ENCODE measurements at places on chromosomes 7 and 10. TPM values are rescaled to one million over a fixed set of nuclear protein-coding genes. Genes with fewer than 3 reads are reported as not detected.

Gene APBB1IP
- total RNA-seq: 0.82 TPM

Gene SPDYE18
- 0.82 TPM for total RNA-seq

Gene TDRD1
- total RNA-seq: 0.41 TPM

Gene CALHM1
- total RNA-seq: not detected

Gene COL28A1
- total RNA-seq: 0.82 TPM

Gene GFRA1
- 8.2 TPM for total RNA-seq

Gene NT5C3A
- 85.6 TPM for total RNA-seq

Gene C10orf67
- 0.41 TPM for total RNA-seq

Gene BLNK
- 0.41 TPM for total RNA-seq

Gene STEAP4
- total RNA-seq: 0.41 TPM

Gene SH2D4B
- 1.2 TPM for total RNA-seq

Gene GPR15LG
- total RNA-seq: not detected

Gene OIT3
- total RNA-seq: 1.2 TPM

Gene NRP1
- total RNA-seq: 49.3 TPM

Gene KCND2
- total RNA-seq: 51.8 TPM

Gene BUD23
- total RNA-seq: 30.2 TPM

Gene ADRA2A
- 19.6 TPM for total RNA-seq

Gene TEX47
- total RNA-seq: not detected

Gene TMEM196
- 18.8 TPM for total RNA-seq
